ENCODE measurements at places on chromosomes 5 and 9.

- DNase-seq = no peak
Observed at GRCh38 chr5:74956278-74956677, 90.1 kb upstream of the FAM169A start.

DNA sequence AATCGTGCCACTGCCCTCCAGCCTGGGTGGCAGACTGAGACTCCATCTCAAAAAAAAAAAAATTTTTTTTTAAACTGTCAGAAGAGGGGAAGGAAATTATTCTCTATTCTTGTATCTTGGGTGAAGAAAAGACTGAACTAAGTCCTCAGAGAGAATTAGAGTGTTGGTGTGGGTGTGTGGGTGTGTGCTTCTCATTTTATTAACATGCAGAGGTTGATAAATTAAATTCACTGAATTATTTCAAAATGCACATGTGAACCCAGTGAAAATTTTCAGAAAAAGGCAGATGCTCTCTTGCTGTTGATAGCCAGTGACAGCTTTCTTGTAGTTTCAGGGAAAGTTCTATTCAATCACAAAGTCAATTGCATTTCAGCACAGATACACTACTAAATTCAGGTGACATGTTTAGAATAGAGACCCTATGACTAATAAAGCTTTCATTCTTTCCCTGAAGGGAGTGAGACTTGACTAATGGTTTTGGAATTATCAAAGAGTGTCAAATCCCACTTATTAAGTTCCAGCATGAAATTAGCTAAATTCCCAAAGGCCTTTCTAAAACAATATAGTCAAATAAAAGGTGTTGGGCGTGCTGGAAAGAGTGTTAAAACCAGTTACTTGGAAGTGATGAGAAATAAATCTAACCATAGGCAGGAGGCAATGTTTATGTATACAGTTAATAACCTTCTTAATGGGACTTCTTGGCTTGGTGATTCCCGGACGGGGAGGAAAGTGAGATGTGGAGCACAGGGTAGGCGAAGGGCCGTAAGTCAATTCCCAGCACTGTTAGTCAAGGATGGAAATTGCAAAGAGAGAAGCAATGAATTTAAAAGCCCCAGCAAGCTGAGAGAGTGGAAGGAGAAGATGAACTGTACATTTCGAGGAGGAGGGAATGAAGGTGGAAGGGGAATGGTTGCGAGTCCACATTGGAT lies 103.2 kb upstream of the SPATA31D4 start:
- no peak for DNase-seq

DNA sequence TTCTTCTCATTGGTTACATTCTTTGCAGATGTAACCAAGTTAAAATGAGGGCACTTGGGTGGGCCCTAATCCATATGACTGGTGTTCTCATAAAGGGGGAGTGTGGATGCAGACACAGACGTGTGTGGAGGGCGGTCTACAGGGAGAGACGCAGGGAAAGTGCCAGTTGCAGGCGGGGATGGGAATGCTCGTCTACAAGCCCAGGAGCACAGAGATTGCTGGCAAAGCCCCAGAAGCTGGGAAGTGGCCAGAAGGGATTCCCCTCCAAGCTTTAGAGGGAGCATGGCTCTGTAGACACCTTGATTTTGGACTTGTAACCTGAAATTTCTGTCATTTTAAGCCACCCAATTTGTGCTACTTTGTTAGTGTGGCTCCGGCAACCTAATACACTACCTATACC lies 96.8 kb upstream of the CTSL start:
- DNase-seq = no peak

- no peak for DNase-seq
Observed at GRCh38 chr9:80994892-80995291, 694.5 kb downstream of the TLE1 start.

Data from activated CD4-positive, alpha-beta memory T cell treated with anti-CD3 and anti-CD28 coated beads, Interleukin-2, amount 10 ng/mL, durations not matched to agents 7 days and 5 days (primary cell).